ENCODE measurements at places on chromosomes 12 and 14. TPM values are rescaled to one million over a fixed set of nuclear protein-coding genes. Genes with fewer than 3 reads are reported as not detected.

GRCh38 chr12:52191841-52192791, at the start of gene KRT80:
Gene KRT80, minus strand, starts transcription at chr12:52192014. Its CDS starts 112 bp downstream, at chr12:52191902.
- no peak for DNase-seq

- no peak for DNase-seq
Observed at GRCh38 chr14:61765225-61765943, 3.2 kb downstream of the SNAPC1 start.

The VRTN gene
- total RNA-seq = not detected

DNA sequence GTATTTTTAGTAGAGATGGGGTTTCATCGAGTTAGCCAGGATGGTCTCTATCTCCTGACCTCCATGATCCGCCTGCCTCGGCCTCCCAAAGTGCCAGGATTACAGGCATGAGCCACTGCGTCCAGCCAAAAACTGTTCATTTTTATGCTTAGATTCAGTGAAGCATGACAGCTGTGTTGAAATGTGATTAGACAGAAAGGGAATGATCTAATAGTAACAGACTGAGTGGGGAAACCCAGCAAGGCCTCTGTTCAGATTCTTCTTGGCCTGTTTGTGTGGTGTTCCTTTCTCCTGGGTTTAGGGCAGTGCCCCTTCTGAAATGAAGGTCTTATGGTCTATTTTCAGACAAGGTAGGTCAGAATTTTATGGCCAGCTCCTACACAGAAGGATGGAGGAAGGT, 11.8 kb upstream of the ABCD4 start:
- DNase-seq = no peak

The DDX47 gene
- 93.7 TPM for total RNA-seq
